ENCODE measurements at places on chromosomes 6 and 20.

DNA sequence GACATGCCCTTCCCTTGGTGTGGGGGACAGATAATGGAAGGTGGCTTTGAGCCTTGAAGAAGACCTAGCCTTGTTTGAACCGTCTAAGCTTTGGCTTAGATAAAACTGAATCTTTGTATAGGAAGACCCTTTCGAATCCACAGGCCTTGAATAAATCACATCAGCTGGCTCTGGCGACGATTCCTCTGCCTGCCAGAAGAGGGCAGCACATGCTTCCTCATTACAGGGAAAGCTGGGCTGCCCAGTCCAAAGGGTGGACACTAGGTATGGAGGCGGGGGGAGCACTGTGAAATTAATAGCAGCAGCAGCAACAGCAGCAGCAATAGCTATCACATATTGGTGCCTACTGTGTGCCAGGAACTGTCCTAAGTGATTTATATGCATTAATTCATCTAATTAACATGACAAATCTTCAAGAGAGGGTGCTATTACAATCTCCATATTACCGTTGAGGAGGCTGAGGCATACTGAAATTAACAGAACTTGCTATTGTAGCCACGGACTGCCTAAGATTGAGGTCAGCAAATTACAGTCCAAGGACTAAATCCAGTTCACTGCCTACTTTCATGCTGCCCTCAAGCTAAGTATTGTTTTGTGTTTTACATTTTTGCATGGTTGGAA is 85.1 kb downstream of the CLIC5 start:
- H3K36me3 ChIP-seq, result no peaks in the 10 kb centered on the region
- peaks cover 7% of the 10 kb centered on the region for H3K27me3 ChIP-seq
- no peak overlapping the region for H3K4me3 ChIP-seq
- peaks cover 49% of the 10 kb centered on the region for H3K4me1 ChIP-seq
- DNase-seq, result peak; percentile 79
- no peak overlapping the region for H3K27ac ChIP-seq

GRCh38 chr6:16130932-16131387 is 2.1 kb downstream of the MYLIP start:
- peaks cover 3% of the 10 kb centered on the region for H3K27me3 ChIP-seq
- H3K4me3 ChIP-seq, result peak overlapping the region; percentile 98
- H3K27ac ChIP-seq, result peak overlapping the region; percentile 93

DNA sequence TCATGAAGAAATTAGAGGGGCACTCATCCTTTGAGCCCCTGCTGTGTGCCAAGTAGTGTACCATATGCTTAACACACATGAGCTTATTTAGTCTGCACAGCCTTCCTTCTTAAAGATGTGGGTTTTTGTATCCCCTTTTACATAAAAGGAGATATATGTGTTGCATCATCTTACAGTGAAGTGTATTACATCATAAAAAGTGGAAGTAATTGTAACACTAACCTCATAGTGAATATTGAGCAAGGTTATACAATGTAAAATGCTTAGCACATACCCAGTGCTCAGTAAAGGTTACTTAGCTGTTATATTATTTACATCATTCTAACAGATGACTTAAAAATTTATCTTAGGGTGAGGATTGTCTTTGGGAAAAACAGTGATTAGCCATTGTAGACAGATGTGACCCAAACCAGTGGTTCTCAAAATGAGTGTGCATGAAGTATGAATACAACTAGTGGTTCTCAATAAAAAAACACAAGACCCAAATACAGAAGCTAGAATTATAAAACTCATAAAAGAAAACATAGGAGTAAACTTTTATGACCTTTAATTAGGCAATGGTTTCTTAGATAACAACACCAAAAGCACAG is 3.8 kb upstream of the PIGU start:
- no peak overlapping the region for H3K27ac ChIP-seq
- no peak overlapping the region for H3K4me3 ChIP-seq
- H3K4me1 ChIP-seq, result peaks cover 11% of the 10 kb centered on the region
- H3K36me3 ChIP-seq, result no peaks in the 10 kb centered on the region

- H3K4me1 ChIP-seq, result peaks cover 13% of the 10 kb centered on the region
- H3K4me3 ChIP-seq, result no peak overlapping the region
- H3K27me3 ChIP-seq, result peaks cover 2% of the 10 kb centered on the region
Measured at GRCh38 chr6:44781912-44782597, 394.5 kb downstream of the CDC5L start.

GRCh38 chr6:64990652-64991304 is 716.2 kb downstream of the EYS start:
- no peaks in the 10 kb centered on the region for H3K36me3 ChIP-seq
- no peak overlapping the region for H3K4me3 ChIP-seq
- H3K4me1 ChIP-seq, result no peaks in the 10 kb centered on the region

DNA sequence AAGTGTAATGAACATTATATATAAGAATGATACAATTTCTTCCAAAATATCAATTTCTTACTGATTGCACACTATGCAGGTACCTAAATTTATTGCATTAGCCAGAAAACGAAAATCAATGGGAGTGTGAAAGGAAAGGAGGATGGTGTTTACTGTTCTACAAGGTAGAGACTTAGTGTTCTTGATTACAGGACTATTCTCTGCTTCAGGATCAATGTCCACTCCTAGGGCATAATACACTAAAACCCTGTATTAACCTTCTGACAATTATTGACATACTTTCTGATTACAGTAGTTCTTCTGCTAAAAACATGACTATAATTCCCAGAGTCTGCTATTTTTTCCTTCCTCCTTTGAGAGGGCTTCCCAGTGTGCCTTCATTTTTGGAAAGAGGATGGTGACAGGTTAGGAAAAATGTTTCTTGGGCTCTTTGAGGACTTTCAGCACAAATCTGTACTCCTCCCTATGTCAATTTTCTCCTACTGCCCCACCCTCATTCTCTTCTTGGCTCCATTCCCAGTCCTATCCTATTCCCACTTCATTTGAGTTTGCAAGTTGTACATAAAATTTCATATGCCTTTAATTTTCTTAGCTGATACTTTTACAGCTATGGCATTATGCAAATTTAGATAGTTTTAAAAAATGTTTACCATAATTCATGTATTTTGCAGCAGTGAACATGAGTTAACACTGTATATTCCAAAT is 278.9 kb downstream of the CENPW start:
- no peak overlapping the region for H3K4me3 ChIP-seq
- H3K27me3 ChIP-seq, result peaks cover 4% of the 10 kb centered on the region
- no peak overlapping the region for H3K27ac ChIP-seq
- H3K4me1 ChIP-seq, result no peaks in the 10 kb centered on the region

GRCh38 chr20:64074963-64075362 is 4.4 kb downstream of the RGS19 start:
- no peak for DNase-seq
- no peak overlapping the region for H3K4me3 ChIP-seq
- no peaks in the 10 kb centered on the region for H3K36me3 ChIP-seq
- H3K27ac ChIP-seq, result no peak overlapping the region

GRCh38 chr6:3944246-3944645 is 95.1 kb downstream of the FAM50B start:
- H3K36me3 ChIP-seq, result no peaks in the 10 kb centered on the region
- no peak overlapping the region for H3K27ac ChIP-seq

DNA sequence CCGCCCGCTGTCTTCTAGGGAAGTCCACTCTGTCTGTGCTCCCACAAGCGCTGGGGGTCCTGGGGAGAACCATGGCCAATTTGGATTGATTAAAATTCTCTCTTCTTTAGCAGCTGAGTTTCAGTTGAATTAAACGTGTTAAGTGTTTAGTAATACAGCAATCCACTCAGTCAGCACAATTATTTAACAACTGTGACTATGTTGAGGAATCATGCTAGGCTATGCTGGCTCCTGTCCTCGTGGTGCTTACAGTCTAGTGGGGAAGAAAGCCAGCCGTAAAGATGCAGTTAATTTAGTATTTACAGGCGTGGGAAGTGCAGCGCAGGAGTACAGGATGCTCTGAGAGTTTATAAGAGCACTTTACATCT is 88.9 kb upstream of the FOXP4 start:
- H3K36me3 ChIP-seq, result no peaks in the 10 kb centered on the region
- peaks cover 49% of the 10 kb centered on the region for H3K27me3 ChIP-seq
- H3K4me1 ChIP-seq, result peaks cover 30% of the 10 kb centered on the region
- no peak overlapping the region for H3K4me3 ChIP-seq

- H3K27me3 ChIP-seq, result peaks cover 30% of the 10 kb centered on the region
- H3K27ac ChIP-seq, result no peak overlapping the region
- no peak overlapping the region for H3K4me3 ChIP-seq
- H3K36me3 ChIP-seq, result no peaks in the 10 kb centered on the region
- no peaks in the 10 kb centered on the region for H3K4me1 ChIP-seq
Measured at GRCh38 chr20:32918296-32918695, 59.6 kb downstream of the EFCAB8 start.

GRCh38 chr6:119037941-119038623 is 40.4 kb downstream of the FAM184A start:
- no peaks in the 10 kb centered on the region for H3K27me3 ChIP-seq
- H3K4me1 ChIP-seq, result peaks cover 17% of the 10 kb centered on the region

- DNase-seq, result no peak
- H3K27ac ChIP-seq, result no peak overlapping the region
- H3K4me1 ChIP-seq, result peaks cover 47% of the 10 kb centered on the region
- no peaks in the 10 kb centered on the region for H3K36me3 ChIP-seq
- H3K27me3 ChIP-seq, result no peaks in the 10 kb centered on the region
Measured at GRCh38 chr6:106077170-106077569, 9.0 kb upstream of the PRDM1 start.

- H3K27me3 ChIP-seq, result peaks cover 2% of the 10 kb centered on the region
- no peak for DNase-seq
- no peak overlapping the region for H3K27ac ChIP-seq
Measured at GRCh38 chr20:32687180-32687532, 13.4 kb upstream of the C20orf203 start.

DNA sequence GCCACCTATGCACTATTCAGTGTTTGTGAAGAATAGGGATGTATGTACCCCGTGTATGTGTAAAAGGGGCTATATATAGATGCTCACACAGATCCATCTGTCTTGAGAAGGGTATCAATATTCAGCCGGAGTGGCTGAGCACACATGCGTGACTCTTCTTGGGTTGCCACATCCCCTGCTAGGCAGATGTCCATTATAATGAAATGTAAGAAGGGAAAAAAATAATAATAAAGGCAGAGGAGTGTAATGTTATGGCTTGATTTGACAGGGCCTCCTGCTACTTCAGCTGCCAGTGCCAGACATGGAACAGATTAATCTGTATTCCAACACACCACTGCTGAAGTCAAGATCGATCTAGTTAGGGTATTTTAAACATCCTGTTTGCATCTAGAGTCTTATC is 74.2 kb upstream of the VSTM2L start:
- no peak overlapping the region for H3K4me3 ChIP-seq
- H3K4me1 ChIP-seq, result peaks cover 15% of the 10 kb centered on the region
- H3K36me3 ChIP-seq, result no peaks in the 10 kb centered on the region
- peaks cover 3% of the 10 kb centered on the region for H3K27me3 ChIP-seq

- peaks cover 57% of the 10 kb centered on the region for H3K4me1 ChIP-seq
- peaks cover 8% of the 10 kb centered on the region for H3K36me3 ChIP-seq
- H3K27me3 ChIP-seq, result peaks cover 2% of the 10 kb centered on the region
- DNase-seq, result no peak
Measured at GRCh38 chr6:155117256-155117655, 122.1 kb downstream of the TIAM2 start.

DNA sequence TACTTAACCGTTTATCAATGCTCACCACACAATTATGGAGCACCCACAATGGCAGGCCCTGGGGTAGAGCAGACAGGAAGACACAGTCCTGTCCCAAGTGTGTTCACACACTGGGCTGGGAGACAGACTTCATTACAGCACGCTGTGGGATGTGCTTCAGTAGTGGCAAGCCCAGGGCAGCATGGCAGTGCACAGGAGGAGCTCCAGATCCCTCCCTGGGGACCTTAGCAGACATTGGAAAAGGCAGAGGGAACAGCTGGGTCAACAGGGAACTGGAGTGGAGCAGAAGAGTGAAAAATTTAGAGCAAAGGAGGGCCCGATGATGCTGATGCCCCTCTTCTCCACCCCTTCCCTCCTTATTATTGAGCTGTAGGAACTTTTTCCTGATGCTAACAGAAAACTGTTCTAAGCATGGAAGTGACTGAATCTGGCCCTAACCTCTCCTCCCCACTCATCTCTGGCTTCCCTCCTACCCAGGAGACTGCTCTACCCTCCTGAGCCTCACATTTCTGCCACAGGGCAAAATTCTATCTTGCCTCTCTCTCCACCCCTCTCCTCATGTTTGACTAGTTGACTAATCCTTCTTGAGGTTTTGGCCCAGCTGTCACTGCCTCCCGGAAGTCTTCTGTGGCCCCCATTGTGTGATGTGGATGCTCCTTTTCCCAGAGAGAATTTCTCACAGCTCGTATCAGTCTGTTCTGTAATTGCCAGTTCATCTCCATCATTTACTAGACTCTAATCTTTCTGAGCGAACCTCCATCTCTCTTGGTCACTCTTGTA is 41.3 kb upstream of the NOP56 start:
- no peak overlapping the region for H3K4me3 ChIP-seq
- peaks cover 53% of the 10 kb centered on the region for H3K27me3 ChIP-seq
- peaks cover 7% of the 10 kb centered on the region for H3K36me3 ChIP-seq
- no peak overlapping the region for H3K27ac ChIP-seq
